ENCODE measurements at places on chromosomes 16 and 17. TPM values are rescaled to one million over a fixed set of nuclear protein-coding genes. Genes with fewer than 3 reads are reported as not detected.

The PDP2 gene
- 22.4 TPM for total RNA-seq

The CCDC47 gene
- total RNA-seq: 91.4 TPM

DNA sequence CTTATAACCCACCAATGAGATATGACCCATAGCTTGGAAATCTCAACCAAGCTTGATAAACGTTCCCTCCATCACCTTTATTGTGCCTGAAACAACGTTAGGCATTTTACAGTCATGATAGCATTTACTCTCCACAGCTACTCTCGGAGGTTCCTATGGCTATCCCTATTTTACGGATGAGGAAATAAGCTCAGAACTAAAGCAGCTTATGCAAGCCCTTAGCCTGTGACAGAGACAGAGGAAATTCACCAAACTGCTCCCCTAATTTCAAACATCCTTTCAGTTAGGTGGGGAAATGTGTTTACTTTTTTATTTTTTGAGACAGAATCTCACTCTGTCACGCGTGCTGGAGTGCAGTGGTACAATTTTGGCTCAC, 18.7 kb downstream of the DCUN1D3 start:
- no peak for DNase-seq
- H3K27me3 ChIP-seq: no peaks in the 10 kb centered on the region
- peak overlapping the region; percentile 45 for H3K27ac ChIP-seq

DNA sequence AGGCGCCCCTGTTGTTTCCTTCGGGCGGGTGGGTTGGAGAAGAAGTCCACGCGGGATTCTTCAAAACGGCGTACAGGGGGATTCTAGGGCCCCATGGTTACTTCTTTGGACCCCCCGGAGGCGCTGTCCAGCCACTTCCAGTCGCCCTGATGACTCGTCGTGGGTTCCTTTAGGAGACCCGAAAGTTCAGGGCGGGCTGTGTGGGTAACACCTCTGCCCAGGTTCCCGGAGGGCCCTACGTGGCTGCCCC, 716 bp upstream of the HIC1 start:
- no peak for DNase-seq
- H3K4me3 ChIP-seq: peak overlapping the region; percentile 67
- H3K36me3 ChIP-seq: no peaks in the 10 kb centered on the region
- H3K4me1 ChIP-seq: peaks cover 36% of the 10 kb centered on the region
- H3K27ac ChIP-seq: no peak overlapping the region

- H3K27ac ChIP-seq: no peak overlapping the region
- no peaks in the 10 kb centered on the region for H3K36me3 ChIP-seq
- no peak for DNase-seq
- no peak overlapping the region for H3K4me3 ChIP-seq
- H3K27me3 ChIP-seq: no peaks in the 10 kb centered on the region
Observed at GRCh38 chr17:50911890-50912289, 45.7 kb upstream of the TOB1 start.

- peaks cover 15% of the 10 kb centered on the region for H3K4me1 ChIP-seq
- H3K36me3 ChIP-seq: no peaks in the 10 kb centered on the region
- no peak for DNase-seq
Observed at GRCh38 chr17:28317099-28317965, 1.7 kb upstream of the TMEM97 start.

- H3K4me3 ChIP-seq: no peak overlapping the region
- H3K27ac ChIP-seq: no peak overlapping the region
- no peak for DNase-seq
- H3K27me3 ChIP-seq: peaks cover 44% of the 10 kb centered on the region
Observed at GRCh38 chr16:68643227-68643626, 1.9 kb upstream of the CDH3 start.

DNA sequence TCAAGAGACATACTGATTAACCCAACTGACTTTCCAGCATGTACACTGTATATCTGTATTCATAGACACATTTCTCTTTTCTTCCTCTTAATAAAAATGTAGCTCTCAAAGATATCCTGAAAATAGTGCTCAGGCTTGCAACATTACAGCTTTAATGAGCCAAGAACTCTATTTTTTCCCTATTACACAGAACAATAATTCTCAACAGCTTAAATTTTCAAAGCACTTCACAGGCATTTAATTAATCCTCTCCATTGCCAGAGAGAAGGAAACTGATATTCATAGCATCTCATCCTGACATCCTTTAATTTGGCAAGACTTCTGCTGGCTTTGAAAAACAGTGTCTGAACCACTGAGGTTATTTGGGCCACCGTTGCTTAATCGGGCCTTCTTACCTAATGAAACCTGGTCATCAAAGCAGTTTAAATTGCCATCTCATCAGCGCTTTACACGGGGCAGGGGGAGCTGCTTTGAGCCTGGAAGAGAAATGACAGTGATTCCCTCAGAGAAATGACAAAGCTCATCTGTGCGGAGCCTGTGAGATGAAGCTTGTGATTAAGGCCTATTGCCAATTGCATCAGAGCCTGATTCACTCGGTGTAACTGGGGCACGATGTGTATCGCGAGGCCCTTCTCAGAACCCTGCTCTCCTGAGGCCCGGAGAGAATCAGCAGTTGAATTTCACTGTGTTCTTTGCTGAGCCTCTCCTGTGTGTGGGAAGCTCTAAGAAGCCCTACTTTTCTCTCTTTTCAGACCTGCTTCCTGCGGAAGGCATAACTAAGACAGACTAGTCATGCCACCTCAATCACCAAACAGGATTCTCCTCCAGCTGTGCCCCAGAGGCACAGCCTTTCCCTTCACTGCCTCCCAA, 8.5 kb upstream of the SIAH1 start:
- DNase-seq: no peak
- H3K36me3 ChIP-seq: no peaks in the 10 kb centered on the region
- no peak overlapping the region for H3K4me3 ChIP-seq
- no peaks in the 10 kb centered on the region for H3K4me1 ChIP-seq
- no peaks in the 10 kb centered on the region for H3K27me3 ChIP-seq

- peaks cover 99% of the 10 kb centered on the region for H3K36me3 ChIP-seq
- DNase-seq: peak; percentile 77
- no peaks in the 10 kb centered on the region for H3K4me1 ChIP-seq
- no peak overlapping the region for H3K4me3 ChIP-seq
- H3K27me3 ChIP-seq: no peaks in the 10 kb centered on the region
Observed at GRCh38 chr17:13002761-13003453, 14.9 kb downstream of the ELAC2 start.

- DNase-seq: no peak
- no peaks in the 10 kb centered on the region for H3K4me1 ChIP-seq
- no peaks in the 10 kb centered on the region for H3K36me3 ChIP-seq
- H3K27ac ChIP-seq: no peak overlapping the region
- no peak overlapping the region for H3K4me3 ChIP-seq
Observed at GRCh38 chr16:57563487-57563750, 21.0 kb downstream of the ADGRG5 start.
